ENCODE measurements at places on chromosomes 6 and 20.

- DNase-seq, result no peak
Observed at GRCh38 chr20:64041781-64042053, 5.7 kb downstream of the C20orf204 start.

DNA sequence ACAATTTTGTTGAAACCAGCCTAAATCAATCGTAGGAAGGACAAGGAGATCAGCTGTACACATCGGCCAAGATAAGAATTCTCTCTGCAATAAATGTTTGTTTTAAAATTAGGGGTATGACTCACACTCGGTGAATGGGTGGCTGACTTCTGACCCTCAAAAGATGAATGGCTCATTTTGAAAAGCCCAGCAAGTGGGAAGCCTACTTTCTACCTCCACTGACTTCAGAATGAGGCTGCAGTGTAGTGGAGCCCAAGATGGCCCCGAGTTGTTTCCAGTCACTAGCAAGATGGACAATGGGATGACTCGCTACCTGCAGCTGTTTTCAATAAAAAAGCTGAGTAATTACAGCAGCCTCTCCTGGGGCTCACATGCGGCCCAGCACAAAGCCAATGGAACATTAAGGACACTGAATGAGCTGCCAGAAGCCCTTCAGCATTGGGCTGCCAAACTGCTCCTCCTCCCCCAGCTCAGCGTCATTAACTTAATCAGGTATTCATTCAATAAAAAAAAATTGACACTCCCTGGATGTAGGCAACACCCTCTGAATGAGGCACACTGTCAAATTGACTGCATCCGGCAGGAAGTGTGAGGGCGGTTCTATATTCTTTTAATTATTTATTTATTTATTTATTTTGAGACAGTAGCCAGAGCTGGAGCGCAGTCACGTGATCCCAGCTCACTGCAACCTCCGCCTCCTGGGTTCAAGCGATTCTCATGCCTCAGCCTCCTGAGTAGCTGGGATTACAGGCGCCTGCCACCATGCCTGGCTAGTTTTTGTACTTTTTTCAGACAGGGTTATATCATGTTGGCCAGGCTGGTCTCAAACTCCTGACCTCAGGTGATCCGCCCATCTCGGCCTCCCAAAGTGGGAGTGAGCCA, 107.3 kb downstream of the GMPR start:
- no peak for DNase-seq

DNA sequence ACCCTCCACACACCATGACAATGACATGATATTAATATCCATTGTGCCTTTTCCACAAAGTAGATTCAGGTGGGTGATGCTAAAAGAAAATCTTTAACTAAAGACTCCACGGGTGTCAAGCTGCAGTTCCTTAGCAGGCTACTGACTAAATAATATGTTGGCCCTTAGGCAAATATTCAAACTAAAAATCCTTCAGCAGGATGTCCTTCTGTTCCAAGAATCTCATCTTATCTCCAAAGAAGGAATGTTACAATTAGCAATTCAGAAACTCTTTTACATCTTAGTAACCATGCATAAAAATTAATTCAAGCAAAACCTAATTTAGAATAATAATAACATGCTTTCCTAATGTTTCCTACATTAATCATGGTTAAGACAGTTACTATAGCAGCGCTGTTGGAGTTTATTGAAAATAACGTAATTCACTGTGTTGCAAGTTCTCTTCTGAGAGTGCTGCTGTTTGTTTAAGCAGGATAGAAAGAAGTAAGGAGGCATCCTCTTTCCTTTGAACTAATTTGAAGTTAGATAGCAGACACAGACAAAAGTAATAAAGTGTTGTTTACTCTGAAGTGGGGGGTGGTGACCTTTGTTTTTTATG, 414.8 kb upstream of the CDH4 start:
- no peak for DNase-seq

- DNase-seq, result no peak
Observed at GRCh38 chr6:65231616-65232015, 475.4 kb downstream of the EYS start.
